ENCODE measurements at places on chromosomes 7 and 10.

GRCh38 chr7:46557295-46557711, 636.2 kb upstream of the IGFBP3 start:
- peak; percentile 39 for DNase-seq

- DNase-seq = peak; percentile 84
These were observed 5.1 kb downstream of the PRLHR start for GRCh38 chr10:118590334-118590733.

GRCh38 chr7:117683430-117684175, 189.6 kb downstream of the CTTNBP2 start:
- DNase-seq = no peak

DNA sequence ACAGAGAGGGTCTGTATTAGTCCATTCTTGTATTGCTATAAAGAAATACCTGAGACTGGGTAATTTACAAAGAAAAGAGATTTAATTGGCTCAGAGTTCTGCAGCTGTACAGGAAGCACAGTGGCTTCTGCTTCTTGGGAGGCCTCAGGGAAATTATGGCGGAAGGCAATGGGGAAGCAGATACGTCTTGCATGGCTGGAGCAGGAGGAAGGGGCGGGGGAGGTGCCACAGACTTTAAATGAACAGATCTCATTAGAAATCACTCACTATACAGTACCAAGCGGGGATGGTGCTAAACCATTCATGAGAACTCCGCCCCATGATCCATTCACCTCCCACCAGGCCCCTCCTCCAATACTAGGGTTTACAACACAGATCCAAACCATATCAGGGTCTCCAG, 3.7 kb upstream of the CALU start:
- no peak for DNase-seq

DNA sequence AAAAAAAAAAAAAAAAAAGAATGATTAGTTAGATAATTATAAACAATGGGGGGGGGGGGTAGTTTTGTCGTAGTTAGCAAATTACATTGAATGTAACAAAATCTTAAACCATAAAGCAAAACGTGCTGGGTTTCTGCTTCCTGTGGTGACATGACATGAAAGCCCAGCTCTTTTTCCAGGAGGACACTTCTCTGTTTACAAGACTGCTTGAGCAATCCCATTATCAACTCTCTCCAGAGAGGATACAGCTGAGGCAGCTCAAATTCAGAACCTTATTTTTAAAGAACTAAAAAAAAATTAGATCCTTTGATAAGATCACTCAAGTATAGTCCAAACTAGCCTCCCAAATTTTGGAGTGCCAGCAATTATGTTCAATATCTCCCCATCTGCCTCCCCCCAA, 58.6 kb downstream of the ADRB1 start:
- peak; percentile 23 for DNase-seq

DNA sequence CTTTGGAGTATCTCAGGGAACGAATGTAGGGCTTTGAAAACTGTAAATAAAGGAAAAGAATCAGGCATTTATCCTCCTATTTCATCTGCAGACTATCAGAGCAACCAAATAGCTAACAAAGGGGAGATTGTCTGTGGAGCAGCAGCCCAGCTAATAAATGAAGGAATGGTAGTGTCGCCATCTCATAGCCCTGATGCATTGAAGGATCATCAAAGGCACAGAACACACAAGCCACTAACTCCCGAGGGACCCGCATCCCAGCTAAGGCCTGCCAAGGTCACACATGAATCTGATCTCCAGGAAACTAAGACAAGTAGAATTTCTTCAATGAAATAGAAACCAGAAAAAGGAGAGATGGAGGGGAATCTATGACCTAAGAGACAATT, 38.2 kb downstream of the CALML5 start:
- no peak for DNase-seq

GRCh38 chr10:106384496-106384895, 780.0 kb downstream of the SORCS1 start:
- no peak for DNase-seq

DNA sequence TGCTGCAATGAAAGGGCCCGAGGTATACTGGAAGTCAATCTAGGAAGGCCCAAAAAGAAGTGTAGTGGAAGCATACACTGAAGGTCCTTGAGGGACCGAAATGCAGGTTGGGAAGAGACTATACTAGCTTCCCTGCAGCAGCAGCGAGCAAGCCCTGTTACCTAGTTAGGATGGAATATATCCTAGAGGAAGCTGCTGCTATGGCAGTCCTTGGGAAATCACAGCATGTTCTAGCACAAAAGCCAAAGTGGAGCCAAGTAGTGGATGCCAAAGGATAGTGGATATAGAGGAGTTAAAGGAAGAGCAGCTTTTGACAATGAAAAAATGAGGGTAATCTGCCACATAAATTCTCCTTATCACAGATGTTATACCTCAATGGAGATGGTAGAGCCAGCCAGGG, 123.8 kb upstream of the STARD3NL start:
- DNase-seq = no peak

GRCh38 chr7:149443523-149443922, 17.3 kb downstream of the ZNF777 start:
- DNase-seq = no peak

DNA sequence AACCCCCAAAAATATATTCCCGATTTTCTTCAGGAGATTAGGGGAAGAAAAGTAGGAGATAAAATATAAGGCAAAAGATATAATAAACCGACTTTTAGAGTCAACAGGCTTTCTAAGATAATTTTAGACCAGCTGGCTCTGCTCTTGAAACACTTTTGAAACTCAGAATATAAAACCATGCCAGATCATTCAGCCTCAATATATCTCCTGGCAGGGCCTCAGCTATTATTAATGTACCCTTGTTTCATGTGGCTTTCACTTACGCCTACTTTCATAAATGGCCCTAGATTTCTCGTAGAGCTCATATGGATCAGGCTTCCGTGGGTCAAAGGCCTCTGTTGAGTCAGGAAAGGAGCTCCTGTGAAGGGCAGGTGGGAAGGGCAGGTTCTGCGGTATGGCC, 396.0 kb downstream of the PHTF2 start:
- DNase-seq = no peak

DNA sequence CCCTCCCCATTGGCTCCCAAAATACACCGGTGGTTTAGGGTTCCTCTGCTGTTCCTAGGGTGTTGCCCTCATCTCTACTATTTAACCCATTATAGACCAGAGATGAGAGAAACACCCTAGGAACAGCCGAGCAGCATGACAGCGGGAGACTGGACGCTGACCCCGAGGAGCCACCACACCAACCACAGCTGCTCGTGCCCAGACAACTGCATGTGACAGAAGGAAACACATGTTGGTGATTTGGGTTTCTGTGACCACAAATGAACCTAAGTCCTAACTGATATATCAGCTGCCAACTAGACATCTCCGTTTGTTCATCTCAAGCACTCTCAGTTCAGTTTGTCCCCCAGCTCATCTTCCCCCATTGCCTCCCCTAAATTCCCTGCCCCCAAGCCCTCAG, 13.4 kb downstream of the CFAP43 start:
- no peak for DNase-seq

GRCh38 chr10:87552248-87552929, 47.7 kb downstream of the MINPP1 start:
- no peak for DNase-seq

DNA sequence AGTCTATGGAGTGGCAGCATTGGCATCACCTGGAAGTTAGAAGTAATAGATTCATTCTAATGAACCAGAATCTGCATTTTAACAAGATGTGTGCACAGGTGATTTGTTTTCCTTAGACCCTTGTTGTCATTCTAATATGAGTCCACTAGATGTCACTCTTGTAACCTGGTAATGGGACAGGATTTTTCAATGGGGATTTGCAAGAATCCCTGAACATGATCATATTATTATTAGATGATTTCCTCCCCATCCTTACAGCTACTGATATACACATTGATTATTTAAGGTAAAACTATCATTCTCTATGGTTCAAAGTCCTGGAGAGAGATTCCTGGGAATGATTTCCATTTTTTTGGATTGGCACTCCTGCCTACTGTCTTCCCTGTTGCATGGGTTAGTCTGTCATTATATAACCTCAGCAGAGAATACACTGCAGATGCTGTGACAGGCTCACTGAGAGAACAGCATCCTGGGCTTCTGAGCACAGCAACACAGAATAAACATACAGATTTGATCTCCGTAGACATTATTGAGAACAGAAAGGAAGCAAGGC, 194.9 kb downstream of the SUGCT start:
- DNase-seq = peak; percentile 77

DNA sequence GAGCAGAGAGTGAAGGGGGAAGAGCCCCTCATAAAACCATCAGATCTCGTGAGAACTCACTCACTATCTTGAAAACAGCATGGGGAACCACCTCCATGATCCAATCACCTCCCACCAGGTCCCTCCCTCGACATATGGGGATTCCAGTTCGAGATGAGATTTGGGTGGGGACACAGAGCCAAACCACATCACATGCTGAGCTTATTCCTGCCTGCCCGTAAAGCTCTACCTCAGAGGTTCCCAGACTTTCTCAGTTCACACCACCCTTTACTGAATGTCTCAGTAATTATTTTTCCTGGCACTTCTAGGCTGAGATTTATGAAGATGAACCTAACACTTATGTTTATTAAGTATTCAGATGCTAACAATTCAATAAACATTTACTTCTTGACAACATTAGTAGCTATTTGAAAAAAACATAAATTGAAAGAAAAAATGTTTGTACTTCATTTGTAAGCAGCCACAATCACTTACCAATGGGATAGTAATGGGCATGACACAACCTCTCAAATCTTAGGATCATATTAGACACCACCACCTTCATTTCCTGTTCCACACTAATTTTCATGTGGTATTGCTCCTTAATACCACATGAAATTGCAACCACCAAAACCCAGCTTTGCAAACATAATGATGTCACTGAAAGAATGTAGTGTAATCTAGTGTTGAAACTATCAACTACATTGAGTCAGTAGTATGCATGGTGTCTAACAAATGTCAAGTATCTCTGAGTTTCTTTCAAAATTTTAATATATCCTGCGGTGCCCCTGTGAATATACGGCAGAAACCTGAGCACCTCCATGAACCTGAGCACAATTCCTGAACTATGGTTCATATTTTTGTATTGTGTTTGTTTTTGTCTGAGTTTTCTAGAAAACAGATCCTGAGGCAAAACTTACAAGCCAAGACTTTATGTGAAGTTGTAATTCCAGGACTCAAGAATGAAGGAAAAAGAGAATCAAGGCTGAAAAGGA, 4.5 kb upstream of the DGKI start:
- no peak for DNase-seq

DNA sequence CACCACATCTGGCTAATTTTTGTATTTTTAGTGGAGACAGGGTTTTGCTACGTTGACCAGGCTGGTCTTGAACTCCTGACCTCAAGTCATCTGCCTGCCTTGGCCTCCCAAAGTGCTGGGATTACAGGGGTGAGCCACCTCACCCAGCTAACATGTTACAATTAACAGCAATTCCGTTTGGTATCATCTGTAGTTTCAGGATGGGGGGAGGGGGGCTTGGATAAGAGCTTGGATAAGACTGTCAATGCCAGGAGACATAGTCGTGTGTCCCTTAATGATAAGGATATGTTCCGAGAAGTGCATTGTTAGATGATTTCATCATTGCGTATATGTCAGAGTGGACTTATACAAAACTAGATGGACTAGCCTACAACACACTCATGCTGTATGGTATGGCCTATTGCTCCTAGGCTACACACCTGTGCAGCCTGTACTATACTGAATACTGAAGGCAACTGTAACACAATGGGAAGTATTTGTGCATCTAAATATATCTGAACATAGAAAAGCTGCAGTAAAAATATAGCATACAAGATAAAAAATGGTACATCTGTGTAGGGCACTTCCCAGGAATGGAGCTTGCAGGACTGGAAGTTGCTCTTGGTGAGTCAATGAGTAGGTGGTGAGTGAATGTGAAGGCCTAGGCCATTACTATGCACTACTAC, 103.9 kb upstream of the TNS3 start:
- no peak for DNase-seq

GRCh38 chr7:131383417-131384285, 56.0 kb downstream of the MKLN1 start:
- DNase-seq = no peak

- no peak for DNase-seq
These were observed 135.7 kb downstream of the IDE start for GRCh38 chr10:92438220-92438619.

DNA sequence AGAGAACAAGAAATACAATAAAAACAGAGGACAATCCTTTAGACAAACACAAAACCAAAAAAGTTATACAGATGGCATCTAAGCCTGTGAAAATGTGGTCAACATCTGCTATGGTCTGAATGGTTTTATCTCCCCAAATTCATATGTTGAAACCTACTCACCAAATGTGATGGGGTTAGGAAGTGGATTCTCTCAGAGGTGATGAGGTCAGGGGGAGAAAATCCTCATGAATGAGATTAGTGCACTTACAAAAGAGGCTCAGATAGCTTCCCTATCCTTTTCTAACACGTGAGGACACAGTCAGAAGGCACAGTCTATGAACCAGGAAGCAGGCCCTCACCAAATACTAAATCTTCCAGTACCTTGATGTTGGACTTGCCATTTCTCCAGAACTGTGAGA, 147.8 kb upstream of the GPR22 start:
- DNase-seq = no peak

- DNase-seq = no peak
These were observed 563.6 kb downstream of the SUGCT start for GRCh38 chr7:40698214-40698920.

DNA sequence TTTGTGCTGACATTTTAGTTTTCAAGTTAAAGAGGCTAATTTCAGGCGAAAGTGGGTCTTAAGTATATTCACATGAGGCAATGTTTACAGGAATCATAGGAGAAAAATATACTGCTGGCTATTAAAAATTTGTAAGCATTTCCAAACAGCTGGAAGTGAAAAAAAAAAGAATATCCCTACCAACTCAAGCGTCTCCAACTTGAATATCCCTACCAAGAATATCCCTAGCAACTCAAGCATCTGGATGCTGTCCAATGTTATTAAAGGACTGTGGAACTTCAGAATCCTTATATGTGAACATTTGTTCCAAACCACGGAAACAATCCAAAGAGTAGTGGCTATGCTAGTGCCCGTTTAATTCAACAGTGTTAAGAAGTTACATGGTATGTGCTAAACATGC, 1303.0 kb downstream of the GATA3 start:
- DNase-seq = no peak

DNA sequence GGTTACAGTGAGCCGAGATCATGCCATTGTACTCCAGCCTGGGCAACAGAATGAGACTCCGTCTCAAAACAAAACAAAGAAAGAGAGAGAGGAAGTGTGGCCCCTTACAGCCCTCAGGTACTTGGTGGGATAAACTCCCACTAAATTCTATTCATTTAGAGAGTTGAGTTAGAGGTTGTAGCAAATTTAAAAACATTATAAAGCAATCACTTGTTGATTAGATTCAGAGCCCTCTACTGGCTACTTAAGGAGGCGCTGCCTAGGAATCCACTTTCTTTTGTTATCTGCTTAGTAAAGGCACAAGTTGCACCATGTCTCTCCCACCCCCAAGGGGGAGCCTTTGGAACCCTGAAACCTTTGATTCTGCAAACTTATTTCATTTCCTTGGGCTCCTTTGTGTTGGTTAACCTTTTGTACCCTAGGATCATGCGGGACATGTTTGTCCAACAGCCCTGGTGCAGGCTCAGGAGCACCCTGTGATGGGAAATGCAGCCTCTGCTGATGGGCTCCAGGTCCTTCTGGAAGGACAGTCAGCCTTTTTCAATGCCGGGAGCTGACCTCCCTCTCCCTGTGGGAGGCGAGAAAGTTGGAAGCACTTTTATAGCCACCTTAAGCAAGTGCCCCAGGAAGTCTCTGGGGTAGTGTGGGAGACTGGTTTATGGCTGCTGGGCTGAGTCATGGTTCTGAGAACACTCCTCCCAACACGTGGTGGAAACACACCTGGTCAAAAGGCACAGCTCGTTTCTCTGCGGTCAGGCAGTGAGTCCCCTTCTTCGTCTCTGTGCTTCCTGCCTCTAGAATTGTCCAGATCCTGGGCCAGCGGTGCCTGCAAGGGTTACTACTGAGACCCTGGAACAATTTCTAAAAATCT, 2.3 kb downstream of the HKDC1 start:
- peak; percentile 94 for DNase-seq

Data from DMS53 (cell line).